ENCODE measurements at places on chromosomes 13 and 19. TPM values are rescaled to one million over a fixed set of nuclear protein-coding genes. Genes with fewer than 3 reads are reported as not detected.

DNA sequence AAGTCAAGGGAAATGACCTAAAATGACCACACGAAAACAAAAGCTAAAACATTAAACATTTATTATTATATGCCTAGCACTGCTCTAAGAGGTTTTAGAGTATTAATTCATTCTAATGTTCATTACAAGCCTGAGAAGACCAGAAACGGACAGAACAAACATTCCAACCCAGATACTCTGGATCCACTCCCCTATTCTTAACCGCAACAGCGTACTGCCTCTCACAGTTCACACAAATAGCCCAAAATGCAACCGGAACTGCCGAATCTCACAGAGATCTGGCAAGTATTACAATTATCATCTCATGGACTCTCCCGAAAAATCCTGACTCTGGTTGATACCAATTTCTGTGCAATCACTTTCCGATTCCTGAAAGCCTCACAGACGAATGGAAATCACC, 1.4 kb downstream of the ZNF780B start:
- DNase-seq: no peak

DNA sequence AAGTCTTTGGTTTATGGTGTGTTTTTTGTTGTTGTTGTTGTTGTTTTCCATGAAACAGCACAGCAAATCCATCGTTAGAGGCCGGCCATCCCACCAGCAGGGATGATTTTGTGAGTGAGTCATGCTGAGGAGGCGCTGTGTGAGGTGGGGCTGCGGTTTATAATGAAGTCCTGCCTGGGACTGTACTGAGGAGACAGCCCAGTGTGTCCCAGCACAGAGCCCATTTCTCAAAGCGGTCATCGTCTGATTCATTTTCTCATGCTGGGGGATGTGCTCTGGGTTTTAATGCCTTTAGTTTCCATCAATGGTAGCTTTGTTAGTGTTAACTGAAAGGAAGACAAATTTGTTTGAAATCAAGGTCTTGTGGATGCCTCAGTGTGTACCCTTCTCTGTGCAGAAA, 129.3 kb upstream of the SERP2 start:
- no peak for DNase-seq

Gene POSTN
- 32.7 TPM for total RNA-seq

DNA sequence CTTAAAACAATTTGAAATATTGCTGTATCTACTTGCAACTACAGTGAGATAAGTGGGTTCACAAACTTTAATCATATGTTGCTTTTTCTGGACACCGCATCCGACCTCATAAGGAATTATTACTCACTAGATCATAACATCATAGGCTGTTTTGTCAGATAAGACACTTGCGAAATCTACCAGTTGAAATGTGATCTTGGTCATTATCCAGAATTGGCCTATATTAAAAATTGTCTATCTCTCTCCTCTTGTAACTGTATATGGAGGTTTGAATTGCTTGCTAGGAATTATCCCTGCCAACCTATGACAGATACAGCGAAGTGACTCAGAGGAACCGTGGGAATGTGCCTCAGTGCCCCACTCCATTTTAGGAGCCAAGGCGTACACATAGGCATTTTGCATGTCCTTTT, 117.0 kb upstream of the POSTN start:
- no peak for DNase-seq

- no peak for DNase-seq
Observed at GRCh38 chr13:96403651-96404050, 313.7 kb downstream of the HS6ST3 start.

DNA sequence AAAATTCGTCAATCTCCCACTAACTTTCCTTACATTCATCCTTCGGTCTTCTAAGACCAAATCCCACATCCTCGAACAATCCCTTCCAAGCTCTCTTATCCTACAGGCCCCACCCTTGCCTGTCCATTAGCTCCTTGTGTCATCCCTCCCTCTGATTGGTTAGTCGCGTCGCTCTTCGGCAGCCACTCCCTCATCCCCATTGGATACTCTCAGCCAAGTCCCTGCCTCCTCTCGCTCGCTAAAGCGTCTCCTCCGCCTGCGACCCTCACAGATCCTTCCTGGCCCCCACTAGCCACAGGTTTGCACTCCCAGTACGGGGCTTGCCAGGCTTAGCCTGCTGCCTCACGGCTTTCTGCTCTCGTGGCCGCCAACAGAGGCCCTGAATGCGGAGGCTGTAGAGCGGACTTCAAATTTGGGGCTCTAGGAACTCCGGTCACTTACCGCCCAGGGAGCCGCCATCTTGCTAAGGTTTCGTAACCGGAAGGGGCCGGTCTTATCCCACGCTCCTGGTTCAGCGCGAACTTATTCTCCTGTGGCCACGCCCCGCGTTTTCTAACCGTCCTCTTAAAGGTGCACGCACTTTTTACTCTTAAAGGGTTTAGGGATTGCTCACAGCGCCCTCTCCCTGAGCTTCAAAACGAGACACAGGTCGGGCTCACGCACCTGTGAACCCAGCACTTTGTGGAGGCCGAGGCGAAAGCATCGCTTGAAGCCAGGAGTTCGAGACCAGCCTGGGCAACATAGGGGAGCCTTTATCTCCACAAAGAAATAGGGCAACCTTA, at the start of gene DMAC2:
DMAC2 (minus strand) TSS at position 472 of the 782 bp plus-strand sequence; CDS start at position 459, 13 bp downstream.
- peak; percentile 98 for DNase-seq

Gene DPF1
- 16.6 TPM for total RNA-seq

DNA sequence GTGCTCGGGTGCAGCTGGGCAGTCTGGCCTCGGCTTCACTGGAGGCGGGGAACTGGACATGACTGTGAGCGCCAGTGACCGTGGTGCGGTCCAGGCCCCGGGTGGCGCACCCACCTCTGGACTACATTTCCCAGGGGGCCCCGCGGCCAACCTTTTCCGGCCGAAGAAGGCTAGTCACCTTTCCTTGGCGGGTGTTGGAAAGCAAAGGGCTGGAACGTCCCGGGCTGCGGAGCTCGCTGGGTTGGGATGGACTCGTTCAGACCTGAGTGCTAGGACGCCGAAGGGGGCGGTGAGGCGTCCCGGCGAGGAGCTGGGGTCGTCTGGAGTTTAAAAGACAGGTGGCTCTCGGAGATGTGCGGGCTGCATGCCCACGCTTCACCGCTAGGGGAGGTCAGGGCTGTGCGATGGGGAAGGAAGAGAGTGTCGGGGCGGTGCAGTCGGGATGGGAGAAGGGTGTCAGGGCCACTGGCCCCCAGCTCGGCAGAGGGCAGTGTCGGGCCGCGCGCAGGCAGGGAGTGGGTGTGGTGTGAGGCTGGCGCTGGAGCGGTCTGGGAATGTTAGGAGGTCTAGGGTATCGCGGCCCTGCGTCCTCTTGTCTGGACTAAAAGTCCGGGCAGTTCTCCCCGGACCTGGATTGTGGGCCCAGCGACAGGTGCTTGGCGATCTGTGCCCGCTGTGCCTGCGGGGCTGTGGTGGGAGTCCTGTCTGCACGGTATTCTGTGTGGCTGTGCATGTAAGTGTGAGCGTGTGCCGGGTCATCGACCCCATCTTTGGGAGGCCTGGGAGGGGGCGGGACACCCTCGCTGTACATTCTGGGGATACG, 57.1 kb downstream of the ZNF568 start:
- peak; percentile 87 for DNase-seq

DNA sequence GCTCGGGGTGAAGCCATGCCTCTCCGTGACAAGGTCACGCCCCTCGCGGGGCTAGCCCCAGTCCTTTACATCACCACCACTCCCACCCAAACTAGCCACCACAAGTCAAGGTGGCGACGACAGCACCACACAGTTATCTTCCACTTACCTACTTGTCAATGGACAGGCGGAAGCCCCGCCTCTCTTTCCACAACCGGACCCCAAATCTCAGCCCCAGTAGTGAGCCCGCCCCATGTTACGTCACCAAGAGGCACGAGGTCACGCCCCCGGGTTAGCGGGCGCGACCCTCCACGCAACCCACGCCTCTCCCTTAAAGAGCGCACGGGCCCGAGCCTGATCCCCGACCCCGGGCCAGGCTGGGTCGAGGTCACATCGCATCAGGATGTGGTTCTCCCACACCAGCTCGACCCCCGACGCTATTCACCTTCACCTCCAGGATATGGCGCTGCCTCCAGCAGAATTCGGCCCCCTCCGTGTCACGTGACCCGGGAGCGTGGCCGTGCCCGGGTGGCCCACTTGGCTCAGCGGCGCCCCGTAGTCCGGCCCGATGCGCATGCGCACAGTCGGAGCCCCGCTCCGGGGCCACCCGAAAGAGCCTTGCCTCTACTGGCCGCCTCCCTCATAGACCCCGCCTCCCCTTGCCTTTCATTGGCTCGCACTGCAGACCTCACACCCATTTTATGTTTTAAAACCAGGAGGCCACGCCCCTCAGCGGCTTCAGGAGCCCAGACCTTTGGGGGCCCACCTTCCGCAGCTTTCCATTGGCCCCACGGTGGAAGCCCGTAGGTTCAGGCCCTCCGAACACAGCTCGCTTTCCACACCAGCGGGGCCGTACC, 18.2 kb downstream of the SYDE1 start:
- DNase-seq: peak; percentile 96

Gene GIPC1
- 25.8 TPM for total RNA-seq

DNA sequence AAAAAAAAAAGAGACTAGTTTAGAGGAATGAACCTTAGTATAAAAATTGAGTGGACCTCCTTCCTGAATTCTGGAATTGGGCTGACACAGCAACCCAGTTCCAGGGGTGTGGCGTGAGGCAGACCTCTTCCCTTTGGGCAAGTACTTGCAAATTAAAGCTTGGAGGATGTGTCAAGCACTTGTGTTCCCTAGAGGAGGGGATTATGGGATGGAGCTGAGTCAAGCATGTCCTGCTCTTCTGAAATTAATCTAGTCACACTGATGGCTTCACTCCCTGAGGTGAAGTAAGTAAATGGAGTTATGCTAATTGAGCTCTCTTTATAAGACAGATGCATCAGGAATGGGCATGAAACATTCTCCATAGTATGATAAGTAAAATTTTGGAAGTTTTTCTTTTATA, 107.7 kb upstream of the HTR2A start:
- no peak for DNase-seq

DNA sequence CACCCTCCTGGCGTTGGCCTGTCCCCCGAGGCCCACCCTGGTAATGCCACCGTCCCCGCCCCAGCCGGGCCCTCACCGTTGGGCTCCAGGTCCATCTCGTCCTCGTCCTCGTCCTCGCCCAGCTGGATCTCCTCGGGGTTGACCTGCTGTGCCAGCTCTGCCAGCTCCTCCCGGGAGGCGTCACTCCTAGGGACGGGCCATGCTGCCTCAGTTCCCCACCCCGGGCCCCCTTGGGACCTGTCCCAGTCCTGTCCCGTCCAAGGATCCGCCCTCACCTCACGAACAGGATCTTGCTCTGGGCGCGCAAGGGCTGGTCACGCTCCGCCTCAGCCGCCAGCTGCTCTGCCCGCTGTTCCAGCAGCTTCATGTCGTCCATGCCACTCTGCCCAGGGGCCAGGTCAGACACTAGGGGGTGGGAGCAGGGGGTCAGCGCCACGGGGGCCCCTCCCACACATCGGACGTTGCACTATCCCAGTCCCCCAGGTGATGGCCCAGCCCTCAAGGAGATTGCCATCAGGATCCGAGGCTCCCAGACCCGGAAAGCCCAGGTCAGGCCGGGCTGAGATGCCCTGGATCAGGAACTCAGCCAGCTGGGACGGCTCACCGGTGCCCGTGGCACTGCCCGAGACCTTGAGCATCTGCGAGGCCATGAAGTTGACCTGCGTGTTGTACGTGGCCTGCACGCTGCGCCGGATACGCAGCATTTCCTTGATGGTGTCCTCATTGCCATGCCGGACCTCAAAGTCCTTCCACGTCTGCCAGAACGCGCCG, 9.5 kb downstream of the XAB2 start:
- no peak for DNase-seq

Gene SOX1
- 6.9 TPM for total RNA-seq

GRCh38 chr13:42681326-42682100, 99.9 kb upstream of the FAM216B start:
- no peak for DNase-seq

DNA sequence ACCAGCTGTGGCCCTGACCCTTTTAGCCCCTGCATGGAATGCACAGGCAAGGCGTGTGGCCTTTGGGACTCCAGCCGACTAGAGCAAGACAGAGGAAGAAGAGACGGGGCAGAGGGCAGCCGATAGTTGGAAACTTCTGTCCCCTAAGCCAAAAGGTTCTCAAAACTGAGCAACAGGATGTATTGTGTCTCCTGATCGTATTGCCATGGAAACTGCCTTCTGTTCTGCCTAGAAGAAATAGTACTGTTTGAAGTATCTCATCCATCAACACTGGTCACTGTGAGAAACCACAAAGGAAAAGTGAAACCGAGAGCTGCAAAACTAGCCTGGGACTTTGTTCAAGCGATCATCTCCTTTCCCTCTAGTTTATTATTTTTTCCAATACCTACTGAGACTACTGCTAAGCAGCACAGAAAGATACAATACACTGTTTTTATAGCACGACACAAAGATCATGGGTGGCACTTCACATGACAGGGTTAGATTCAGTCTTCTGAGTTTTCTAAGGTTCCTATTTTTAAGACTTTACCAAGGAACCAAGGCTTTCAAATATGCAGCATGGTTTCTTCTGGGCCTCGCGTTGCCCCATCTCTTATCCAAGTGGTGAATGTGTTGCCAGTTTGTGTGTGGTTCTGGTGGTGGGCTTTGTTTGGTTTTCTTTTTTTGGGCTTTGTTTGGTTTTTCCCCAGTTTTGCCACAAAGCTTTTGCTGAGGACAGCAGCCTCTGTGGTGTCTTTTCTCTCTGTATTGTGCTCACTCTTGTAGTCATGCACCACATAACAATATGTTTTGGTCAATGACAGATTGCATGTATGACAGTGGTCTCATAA, 49.3 kb upstream of the GPR183 start:
- no peak for DNase-seq

Gene ZNF234
- total RNA-seq: 26.1 TPM

DNA sequence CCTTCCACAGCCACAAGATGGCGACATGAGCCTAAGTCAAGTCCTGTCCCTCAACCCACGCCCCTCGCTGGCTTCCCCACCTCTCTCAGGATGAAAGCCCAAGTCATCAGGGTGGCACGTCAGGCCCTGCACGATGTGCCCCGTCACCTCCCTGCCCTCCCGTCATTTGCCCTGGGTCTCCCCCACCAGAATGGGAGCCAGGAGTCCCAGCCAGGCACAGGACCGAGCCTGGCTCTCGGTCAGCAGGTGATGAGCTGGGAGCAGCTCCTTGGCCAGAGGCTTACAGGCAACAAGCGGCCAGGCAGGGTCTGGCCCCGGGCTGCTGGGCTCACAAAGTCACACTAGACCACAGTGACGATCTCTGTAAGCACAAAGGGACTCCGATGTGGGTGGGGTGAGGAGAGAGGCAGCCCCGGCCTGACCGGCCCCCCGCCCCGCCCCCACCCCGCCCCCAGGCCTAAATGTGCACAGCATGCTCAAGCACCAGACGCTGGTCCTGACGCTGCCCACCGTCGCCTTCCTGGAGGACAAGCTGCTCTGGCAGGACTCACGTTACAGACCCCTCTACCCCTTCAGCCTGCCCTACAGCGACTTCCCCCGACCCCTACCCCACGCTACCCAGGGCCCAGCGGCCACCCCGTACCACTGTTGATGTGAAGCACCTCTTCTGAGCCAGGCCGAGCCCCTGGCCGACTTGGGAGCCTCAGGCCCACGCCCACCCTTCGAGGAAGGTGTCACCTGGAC, 7.3 kb downstream of the MRPL4 start:
- no peak for DNase-seq

Gene IL17D
- 8.5 TPM for total RNA-seq

DNA sequence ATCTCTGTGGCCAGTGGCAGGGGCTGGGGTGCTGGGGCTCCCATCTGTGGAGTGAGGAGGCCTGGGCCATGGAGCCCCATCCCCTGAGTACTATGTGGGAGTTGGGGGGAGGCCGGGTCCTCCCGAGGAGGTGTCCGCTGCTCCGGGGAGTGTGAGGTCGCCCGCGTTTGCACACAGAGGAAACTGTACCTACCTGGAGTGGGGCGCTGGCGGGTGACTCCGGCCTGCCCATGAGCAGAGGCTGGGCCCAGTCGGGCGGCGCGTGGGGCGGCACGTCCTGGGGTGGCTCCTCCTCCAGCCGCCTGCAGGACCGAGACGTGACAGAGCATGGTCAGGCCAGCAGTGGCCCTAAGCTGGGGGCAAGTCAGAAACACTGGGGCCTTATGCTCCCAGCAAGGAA, 33.8 kb upstream of the MATK start:
- DNase-seq: no peak

Data from cerebellum (tissue), 4 donors.